ENCODE measurements at places on chromosomes 16 and 17. TPM values are rescaled to one million over a fixed set of nuclear protein-coding genes. Genes with fewer than 3 reads are reported as not detected.

The KRT33B gene
- polyA plus RNA-seq = not detected

The NOD2 gene
- polyA plus RNA-seq = 0.86 TPM

The DNAI2 gene
- polyA plus RNA-seq = not detected

The WDR81 gene
- polyA plus RNA-seq = 21.6 TPM

The KRT24 gene
- polyA plus RNA-seq = not detected

The BCO1 gene
- polyA plus RNA-seq = not detected

The CMTM1 gene
- polyA plus RNA-seq = not detected

The CIAO2B gene
- polyA plus RNA-seq = 104 TPM

The PPM1E gene
- polyA plus RNA-seq = not detected

The IRX5 gene
- not detected for polyA plus RNA-seq

The PRR14 gene
- 27.6 TPM for polyA plus RNA-seq

The CAVIN1 gene
- not detected for polyA plus RNA-seq

The HBZ gene
- polyA plus RNA-seq = not detected

The MARCHF10 gene
- 0.20 TPM for polyA plus RNA-seq

The NPW gene
- not detected for polyA plus RNA-seq

The CES4A gene
- polyA plus RNA-seq = 1.4 TPM

The SOX9 gene
- not detected for polyA plus RNA-seq

The ANKFN1 gene
- not detected for polyA plus RNA-seq

The SLC7A6 gene
- 13.8 TPM for polyA plus RNA-seq

The KRTAP3-2 gene
- polyA plus RNA-seq = not detected

The KPNB1 gene
- 28.4 TPM for polyA plus RNA-seq

The PYY gene
- not detected for polyA plus RNA-seq

The BOLA2 gene
- polyA plus RNA-seq = 39.1 TPM

The MT3 gene
- polyA plus RNA-seq = not detected

The NOXO1 gene
- not detected for polyA plus RNA-seq

The PIK3R6 gene
- polyA plus RNA-seq = 7.7 TPM

The CES5A gene
- polyA plus RNA-seq = not detected

The FAM171A2 gene
- 0.06 TPM for polyA plus RNA-seq

The NAE1 gene
- polyA plus RNA-seq = 55.5 TPM

The INTS2 gene
- polyA plus RNA-seq = 2.9 TPM

The KRTAP2-2 gene
- polyA plus RNA-seq = not detected

The SLFN13 gene
- 7.1 TPM for polyA plus RNA-seq

The MT1H gene
- polyA plus RNA-seq = not detected

The PPY gene
- not detected for polyA plus RNA-seq

The CNGB1 gene
- not detected for polyA plus RNA-seq

The TMC8 gene
- polyA plus RNA-seq = 97.5 TPM

The TMEM238L gene
- polyA plus RNA-seq = not detected

The CCL17 gene
- not detected for polyA plus RNA-seq

The RASL10B gene
- polyA plus RNA-seq = not detected
